Cortex of kidney (tissue), 1 donor: ENCODE measurements at places on chromosomes 4 and X.

- no peak for DNase-seq
Observed at GRCh38 chrX:154836163-154836562, 1.7 kb upstream of the SMIM9 start.

- DNase-seq: no peak
Observed at GRCh38 chrX:69614886-69615285, 1.0 kb upstream of the EDA start.

DNA sequence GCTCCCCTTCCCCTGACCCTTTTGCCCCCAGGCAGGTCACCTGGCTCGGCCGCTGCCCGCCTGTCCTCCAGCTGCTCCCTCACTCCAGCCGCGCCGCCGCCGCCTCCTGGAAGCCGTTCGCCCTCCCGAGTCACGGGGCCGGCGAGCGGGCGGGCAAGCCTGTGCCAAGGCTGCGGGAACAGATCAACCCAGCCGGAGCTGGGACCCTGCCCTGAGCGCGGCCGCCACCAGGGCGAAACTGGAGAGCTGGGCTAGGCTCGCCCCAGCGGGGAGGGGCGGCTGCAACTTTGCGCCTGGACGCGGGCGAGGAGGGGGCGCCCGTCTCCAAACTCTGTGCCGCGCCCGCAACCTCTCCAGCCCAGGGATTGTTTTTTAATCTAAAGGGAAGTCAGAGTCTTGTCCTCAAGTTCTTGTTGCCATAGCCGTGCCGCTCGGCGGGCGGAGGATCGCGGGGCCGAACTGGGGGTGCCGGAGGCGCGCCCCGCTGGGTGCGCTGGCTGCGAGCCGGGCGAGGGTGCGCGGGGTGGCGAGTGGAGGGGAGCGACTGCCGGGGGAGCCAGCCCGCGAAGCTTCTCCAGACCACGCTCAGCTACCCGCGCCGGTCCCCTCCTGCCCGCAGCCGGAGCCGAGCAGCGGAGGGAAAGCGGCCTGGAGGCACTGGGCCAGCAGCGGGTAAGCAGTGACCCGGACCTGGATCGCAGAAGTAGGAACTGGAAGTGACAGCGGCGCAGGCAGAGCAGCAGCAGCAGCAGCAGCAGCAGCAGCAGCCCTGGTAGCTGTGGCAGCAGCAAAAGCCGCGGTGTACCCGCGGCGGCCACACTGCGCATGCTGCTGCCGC is 13.4 kb downstream of the ARHGEF6 start:
- DNase-seq: no peak

DNA sequence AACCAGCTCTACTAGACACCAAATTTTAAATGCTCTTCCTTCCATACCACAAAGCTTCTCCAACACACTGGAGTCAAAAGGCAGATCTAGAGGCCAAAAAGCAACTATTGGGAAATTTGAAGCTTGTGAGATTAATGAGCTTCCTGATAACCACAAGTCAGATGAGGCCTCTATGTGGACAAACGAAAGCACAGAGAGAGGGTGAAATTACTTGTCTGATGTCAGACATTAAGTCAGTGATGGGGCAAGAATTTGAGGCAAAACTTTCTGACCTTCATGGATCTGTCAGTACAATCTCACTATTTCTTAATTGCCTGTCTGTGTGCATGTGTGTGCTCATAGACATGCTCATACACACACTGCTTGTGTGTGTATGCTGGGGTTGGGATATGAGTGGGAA is 103.6 kb downstream of the GUCY2F start:
- DNase-seq: no peak

- DNase-seq: no peak
Observed at GRCh38 chr4:128311659-128312403, 24.2 kb upstream of the PGRMC2 start.

- DNase-seq: no peak
Observed at GRCh38 chr4:169256856-169257761, 13.6 kb downstream of the SH3RF1 start.

- no peak for DNase-seq
Observed at GRCh38 chrX:68083510-68083909, 349.8 kb downstream of the OPHN1 start.

DNA sequence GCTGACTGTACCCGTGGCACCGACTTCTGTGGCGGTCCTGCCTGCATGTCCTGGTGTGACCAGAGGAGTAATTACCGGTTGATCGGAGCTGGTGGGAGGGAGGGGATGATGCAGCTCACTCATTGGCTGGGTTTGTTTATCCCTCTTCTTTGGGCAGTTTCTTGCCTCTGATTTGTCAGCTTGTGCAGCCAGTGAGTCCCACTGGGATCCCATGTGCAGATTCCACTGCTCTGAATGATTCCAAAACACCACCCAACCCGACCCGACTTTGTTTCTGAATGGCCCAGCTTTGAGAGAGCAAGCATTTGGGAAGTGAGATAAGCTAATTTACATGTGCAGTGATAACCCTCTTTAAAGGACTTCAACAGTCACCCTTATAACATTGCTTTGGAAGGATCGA is 13.8 kb downstream of the FHDC1 start:
- no peak for DNase-seq

- DNase-seq: no peak
Observed at GRCh38 chr4:129900430-129900953, 804.5 kb downstream of the C4orf33 start.

GRCh38 chrX:17788439-17788838 is 51.1 kb downstream of the SCML1 start:
- DNase-seq: no peak

DNA sequence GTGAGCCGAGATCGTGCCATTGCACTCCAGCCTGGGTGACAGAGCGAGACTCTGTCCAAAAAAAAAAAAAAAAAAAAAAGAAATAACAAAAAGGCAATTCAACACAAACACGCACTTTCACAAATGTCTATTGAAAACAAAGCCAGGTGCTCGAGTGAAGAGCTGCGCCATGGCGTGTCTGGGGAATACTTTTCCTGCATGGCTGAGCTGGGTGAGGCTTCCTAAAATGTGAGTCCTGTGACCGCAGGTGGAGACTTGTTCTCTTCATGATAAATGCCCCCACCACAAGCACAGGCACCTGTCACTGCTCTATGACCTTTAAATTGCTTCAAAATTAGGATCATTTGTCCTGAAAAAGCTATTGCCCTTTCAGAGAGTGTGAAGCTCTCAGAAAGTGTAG is 4.0 kb upstream of the ABLIM2 start:
- no peak for DNase-seq

DNA sequence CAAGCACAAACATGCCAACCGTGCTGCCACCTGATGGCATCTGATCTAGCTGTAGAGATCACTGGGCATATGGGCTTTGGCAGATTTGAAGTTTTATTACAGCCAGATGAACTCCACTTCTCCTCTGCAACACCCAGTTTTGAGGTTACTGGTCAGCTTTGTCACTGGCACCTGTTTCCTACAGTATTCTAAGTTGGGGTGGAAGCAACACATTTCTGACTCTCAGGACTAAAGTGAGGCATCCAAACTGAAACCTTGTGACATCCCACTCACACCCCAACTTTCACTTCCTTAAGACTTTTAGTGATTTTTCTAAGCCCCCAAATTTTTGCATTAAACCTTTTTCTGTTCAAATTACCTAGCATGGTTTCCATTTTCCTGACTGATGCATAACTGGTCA is 115.1 kb upstream of the PCDH18 start:
- no peak for DNase-seq

- no peak for DNase-seq
Observed at GRCh38 chrX:44456685-44457084, 86.0 kb downstream of the FUNDC1 start.
